ENCODE measurements at places on chromosomes 4 and X.

DNA sequence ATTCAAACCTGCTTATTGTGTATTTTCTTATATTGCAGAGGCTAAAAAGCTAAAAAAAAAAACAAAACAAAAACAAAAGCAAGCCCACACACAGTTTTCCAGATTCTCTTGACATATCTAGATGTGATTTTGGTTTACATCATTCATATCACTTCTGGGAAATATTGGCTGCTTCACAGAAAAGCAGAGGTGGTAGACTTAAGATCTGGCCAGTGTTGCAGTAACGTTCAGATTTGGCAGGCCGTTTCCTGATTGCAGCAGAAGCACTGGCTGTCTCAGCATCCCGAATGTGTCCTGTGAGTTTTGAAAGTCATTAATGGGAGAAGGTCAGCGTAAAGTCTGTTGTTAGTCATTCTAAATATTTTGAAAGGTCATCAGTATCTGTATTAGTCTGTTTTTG lies 2062.0 kb downstream of the ARAP2 start:
- DNase-seq: no peak

GRCh38 chr4:27198246-27198645 lies 337.6 kb downstream of the STIM2 start:
- no peak for DNase-seq

- no peak for DNase-seq
Measured at GRCh38 chrX:102985192-102985591, 48.1 kb downstream of the RAB40AL start.

- no peak for DNase-seq
Measured at GRCh38 chrX:72131317-72132294, at the start of gene RTL5. Gene RTL5 (minus strand): TSS chrX:72131915.

GRCh38 chrX:3815896-3816664 lies 102.6 kb upstream of the PRKX start:
- no peak for DNase-seq
